HepG2 (cell line): ENCODE measurements at places on chromosomes 3 and 15.

- no peak for DNase-seq
These were observed 14.9 kb downstream of the ITGA11 start for GRCh38 chr15:68417051-68417450.

GRCh38 chr15:33100314-33100713 is 94.2 kb downstream of the FMN1 start:
- DNase-seq = no peak

DNA sequence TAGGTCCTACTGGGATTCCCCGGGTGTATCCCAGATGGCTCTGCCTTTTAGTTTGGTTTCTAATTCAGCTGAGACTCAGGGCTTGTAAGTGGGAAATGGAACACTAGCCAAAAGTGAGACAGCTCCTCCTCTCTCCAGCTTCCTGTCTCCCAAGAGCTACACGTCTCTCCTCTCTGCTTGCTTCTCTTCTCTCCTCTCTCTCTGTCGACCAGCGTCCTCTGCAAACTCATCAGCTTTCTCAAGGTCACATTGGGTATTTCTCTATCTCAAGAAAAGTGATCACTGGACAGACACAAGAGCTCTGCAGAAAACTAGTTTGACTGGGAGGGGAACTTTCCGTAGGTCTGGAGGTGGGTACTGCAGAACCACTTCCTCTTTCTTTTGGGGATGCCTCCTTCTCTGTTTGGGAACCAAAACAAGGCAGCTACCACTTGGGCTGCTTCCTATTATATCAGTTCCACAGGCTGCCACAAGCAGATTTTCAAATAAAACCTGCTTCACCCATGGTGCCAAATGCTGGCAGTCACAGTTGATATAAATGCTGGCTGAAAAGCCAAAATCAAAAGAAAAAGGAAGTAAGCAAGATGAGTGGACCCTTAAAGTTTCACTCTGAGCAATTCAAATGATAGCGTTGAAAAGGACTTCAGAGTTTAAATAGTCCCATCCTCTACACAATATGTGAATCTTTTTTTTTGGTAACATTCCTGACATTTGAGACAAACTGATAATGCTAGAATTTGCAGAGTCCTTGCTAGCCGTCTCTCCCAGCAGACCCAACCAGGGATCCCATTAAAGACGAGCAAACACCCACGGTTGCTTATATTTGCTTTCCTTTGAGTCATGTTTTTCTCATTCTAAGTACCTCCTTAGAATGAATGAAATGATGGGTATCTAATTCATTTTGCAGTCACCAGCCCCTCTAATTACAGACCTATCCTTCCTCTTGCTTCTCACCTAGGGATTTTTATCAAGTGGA is 7.2 kb upstream of the DYNC1LI1 start:
- no peak for DNase-seq

DNA sequence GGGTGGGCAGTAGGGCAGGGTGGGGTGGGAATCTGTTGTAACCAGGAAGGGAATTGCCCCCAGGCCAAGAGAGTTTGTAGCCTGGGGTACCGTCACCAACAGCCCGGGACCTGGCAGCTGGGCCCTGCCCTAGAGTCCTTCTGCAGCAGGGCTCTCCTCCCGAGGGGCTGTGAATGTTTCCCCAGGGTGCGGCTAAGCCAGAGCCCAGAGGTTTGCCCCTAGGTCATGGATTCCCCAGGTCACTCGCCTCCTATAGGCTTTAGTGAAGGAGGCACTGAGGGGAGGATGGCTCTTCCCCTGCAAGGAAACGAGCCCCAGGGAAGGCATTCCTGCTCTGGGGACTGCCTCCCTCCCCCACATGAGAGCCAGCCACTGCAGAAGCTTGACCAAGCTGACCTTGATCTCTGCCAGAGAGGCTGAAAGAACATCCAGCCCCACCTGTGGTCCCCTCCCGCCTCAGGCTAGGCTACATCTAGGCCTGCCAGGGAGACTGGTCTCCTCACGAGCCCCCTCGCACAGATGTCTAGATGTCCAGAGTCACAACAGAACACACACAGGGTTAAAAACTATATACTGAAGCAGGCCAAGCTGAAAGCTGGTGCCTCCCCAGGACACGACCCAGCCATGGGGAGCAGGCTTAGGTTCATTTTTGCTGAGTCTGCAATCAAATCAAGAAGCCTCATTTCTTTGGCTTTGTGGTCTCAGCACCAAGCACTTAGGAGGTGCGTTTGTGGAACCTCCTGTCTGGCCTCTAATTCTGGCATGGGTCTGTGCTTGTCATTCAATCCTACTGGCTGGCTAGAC is 69.1 kb upstream of the TAMM41 start:
- no peak for DNase-seq
